Stimulated activated CD4-positive, alpha-beta T cell treated with anti-CD3 and anti-CD28 coated beads, Interleukin-12 subunit alpha, Interleukin-12 subunit beta, amount 100 ng/mL, for 4 hours (primary cell): ENCODE measurements at places on chromosomes 7 and 10.

DNA sequence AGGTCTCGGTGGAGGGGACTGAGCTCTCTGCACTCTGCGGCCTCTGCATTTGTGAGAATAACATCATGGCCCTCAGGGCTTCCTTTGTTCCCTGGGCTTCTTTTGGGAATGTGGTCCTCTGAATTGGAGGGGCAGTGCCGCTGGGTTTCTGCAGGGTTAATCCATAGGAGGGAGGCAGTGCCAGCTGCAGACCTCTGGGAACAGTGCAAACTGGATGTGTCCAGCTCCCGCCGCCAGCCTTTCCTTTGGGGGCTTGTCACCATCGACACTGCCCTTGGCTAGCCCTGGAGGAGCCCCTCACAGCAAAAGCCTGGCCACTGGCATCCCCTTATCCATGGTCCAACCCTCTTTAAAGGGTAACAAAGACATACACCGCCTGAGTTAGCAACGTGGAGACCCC is 174.0 kb downstream of the WDR37 start:
- DNase-seq, result no peak

DNA sequence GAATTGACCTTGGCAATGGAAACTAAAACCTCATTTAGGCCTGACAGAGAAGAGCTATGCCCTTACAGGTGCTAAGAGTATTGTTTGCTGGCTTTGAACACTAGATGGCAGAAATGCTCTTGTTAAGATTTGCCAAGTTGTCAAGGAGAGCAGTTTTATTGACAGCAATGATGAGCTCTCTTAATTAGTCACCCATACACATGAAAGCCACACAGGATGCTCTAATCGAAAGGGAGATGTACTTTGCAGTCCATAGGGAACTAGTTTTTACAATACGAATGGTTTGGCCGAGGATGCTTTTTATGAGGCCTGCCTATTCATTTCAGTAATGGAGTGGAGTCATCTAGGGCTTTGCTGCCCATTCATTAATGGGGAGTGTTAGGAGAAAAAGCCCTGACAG is 45.4 kb upstream of the MBL2 start:
- no peak for DNase-seq

DNA sequence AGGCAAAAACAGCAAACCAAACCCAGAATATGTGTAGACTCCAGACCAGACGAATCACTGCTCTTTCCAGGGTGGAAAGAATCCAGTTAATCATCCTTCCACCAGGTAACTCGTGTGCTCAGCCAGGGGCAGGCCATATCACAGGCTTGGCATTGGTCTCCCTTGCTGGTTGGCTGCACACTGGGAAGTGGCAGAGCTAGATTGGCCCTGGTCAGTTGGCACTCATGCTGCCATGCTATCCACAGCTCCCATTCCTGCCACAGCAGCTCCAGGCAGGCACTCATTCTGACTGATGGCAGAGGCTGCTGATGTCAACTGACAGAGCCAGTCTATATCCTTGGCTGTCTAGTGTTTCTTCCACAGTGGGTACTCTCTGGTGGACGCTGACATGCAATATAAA is 9.7 kb upstream of the GDF10 start:
- no peak for DNase-seq

- no peak for DNase-seq
These were observed 242.1 kb upstream of the TCERG1L start for GRCh38 chr10:131553581-131553980.

DNA sequence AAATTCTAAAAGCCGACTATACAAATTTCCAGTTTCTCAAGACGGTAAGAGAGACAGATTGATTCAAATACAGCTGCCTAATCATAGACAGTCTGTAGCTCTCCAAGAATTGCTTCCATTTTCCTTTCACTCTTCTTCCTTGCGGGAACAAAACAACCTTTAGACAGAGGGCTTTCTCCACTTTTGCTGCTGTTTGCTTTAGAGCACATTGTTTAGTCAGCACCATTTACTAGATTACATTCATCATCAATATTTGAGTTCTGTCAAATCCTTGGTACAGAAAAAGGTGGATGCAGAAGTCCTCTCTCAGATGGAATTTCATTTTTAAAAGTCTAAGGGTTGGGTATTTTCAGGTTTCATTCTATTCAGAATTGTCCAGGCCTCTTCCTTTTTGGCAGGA is 137.4 kb downstream of the CHRM2 start:
- no peak for DNase-seq

DNA sequence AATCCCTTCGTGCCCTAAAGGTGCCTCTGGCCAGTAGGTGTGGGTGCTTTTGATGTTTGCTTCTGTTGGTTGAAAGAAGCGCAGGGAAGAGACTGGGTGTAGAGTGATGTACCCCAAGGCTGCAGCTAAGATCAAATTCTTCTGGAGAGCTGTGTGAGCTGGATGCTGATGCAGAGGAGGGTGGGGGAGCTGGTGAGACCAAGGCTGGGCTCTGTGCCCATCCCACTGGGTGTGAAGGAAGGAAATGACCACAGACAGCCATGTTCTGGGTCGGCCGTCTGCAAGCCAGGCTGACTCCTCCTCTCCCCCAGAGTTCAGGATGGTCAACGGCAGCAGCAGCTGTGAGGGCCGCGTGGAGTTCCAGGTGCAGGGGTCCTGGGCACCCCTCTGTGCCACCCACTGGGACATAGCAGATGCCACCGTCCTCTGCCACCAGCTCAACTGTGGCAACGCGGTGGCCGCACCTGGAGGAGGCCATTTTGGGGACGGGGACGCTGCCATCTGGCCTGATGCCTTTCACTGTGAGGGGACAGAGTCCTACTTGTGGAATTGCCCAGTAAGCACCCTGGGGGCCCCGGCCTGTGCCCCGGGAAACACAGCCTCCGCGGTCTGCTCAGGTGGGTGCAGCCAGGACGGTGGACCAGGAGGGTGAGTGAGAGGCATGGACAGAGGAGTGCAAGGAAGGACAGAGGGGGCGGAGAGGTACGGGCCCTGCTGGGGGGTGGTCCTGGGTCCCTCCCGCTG is 5.1 kb downstream of the SCART1 start:
- no peak for DNase-seq

- DNase-seq, result no peak
These were observed 48.0 kb upstream of the DAGLB start for GRCh38 chr7:6495597-6496262.

DNA sequence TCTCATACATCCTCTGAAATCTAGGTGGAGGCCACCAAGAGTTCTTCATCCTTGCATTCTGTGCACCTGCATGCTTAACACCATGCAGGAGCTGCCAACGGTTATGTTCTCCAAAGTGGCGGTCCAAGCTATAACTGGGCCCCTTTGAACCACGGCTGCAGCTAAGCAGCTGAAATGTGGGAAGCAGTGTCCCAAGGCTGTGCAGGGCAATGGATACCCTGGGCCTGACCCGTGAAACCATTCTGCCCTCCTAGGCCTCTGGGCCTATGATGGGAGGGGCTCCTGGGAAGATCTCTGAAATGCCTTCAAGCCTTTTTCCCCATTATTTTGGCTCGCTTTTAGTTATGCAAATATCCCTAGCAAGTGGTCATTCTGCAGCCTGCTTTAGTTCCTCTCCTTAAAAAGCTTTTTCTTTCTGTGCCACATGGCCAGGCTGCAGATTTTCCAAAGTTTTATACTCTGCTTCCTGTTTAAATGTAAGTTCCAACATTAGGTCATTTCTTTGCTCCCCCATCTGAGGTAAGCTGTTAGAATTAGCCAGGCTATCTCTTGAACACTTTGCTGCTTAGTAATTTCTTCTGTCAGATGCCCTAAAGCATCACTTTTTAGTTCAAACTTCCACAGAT is 7.7 kb upstream of the GTPBP4 start:
- no peak for DNase-seq

- DNase-seq, result no peak
These were observed 59.7 kb upstream of the LAMB4 start for GRCh38 chr7:108189733-108190388.

GRCh38 chr7:136150311-136150710 is 173.2 kb upstream of the MTPN start:
- DNase-seq, result no peak

GRCh38 chr7:81469869-81470723 is 299.8 kb downstream of the HGF start:
- no peak for DNase-seq
